ENCODE measurements at places on chromosomes 3 and 15.

DNA sequence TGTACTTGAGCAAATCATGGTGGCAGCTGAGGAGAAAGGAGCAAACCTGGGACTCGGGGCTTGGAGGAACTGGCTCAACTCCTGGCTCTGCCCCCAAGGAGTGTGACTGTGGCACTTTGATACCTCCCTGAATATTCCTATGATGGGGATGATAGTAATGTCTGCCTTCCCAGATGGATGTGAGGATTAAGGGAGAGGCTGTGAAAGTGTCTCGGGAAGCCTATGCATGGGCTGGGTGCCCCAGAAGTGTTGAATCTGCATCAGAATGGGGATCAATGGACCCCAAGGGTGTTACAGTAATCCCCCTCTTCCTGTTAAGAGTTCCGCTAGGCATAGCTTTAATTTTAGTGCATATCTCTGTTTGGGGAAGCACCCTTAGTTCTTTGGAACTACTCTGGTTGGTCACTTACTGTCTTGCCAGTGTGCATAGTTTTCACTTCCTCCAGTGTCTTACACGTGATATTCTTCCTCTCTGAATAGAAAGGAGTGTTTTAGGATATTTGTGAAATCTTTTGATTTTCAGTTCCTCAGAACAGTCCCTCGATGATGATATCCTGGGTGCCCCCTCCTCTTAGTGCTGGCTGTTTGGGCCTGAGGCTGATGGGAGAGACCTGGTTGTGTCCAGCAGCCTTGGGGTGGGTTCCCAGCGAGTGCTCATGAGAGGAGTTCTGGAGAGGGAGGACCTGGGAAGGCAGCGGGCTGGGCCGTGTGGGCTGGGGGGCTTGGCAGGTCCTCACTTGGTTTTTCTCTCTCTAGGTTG is 97.5 kb downstream of the CHDH start:
- no peak for DNase-seq

- no peak for DNase-seq
These were observed 120.6 kb upstream of the SPATA12 start for GRCh38 chr3:56939834-56940233.

DNA sequence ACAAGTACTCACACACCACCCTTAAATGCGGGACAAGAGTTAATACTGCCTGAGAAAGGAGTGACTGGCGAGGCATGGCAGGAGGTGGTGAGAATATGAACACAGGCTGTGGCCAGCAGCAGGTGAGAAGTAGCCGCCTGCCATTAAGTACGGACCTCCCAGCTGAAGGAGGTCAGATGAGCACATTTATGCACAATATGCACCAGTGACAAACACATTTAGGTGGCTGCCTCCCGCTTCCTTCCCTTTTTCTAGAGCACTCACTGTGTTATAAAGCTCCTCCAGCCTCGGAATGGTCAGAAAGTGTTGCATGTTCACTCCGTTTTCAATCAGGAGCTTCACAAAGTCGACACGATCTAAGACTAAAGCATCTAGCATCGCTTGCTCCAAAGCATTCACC is 52.4 kb downstream of the TRPM1 start:
- DNase-seq, result no peak

GRCh38 chr3:34020170-34020569 is 221.7 kb downstream of the PDCD6IP start:
- no peak for DNase-seq

GRCh38 chr3:195104340-195104739 is 166.6 kb downstream of the XXYLT1 start:
- no peak for DNase-seq

DNA sequence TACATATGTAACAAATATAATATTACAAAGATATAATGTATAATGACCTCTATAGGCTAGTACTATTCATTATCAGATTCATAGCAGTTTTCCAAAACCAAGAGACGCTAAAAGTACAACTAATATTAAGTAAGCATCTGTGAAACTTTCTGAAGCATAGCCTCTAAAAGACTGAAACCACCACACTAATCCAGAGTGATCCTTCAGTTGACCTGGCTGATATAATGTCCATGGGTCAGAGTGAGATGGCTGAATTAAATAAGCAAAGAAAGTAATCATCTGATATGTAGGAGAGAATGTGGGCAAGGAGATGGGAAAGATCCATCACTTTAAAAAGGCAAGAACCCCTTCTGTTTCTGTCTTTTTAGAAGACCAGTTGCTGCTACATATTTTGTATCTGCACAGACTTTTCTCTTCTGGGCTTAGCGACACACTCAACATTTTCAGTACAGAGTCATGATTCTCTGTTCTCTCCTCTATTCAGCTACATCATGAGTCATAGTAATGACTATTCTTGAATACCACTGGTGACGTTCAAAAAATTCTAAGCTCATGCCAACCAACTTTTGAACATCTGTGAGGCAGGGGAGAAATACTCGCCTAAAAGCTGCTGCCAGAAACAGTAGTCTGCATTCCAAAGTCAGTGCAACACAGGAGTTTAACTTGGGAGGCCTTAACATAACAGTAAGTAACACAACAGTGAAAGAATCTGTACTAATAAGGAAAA is 149.6 kb downstream of the MAGI1 start:
- DNase-seq, result no peak

DNA sequence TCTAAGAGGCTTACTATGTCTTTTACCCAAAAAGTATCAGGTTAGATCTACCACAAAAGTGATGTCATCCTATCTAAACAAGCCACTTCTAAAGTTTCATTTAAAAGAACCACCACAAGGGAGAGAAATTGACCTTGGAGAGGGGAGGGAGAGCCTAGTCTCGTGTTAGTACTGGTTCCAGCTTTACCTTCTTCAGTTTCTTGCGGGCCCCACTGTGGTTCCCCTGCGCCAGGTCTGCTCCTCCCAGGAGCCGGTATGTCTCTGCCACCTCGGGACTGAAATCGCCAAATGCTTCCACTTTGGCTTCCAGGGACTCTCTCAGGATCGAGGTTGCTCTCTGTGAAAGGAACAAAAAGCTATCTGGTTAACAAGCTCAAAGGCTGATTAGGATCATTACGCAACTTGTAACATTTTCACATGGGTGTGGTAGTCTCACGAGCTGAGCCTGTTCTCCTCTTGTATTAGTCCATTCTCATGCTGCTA is 51.1 kb downstream of the SYNM start:
- DNase-seq, result no peak

GRCh38 chr3:28924744-28925360 is 356.0 kb upstream of the RBMS3 start:
- no peak for DNase-seq

- no peak for DNase-seq
These were observed 27.8 kb downstream of the ATP13A5 start for GRCh38 chr3:193350744-193351143.

DNA sequence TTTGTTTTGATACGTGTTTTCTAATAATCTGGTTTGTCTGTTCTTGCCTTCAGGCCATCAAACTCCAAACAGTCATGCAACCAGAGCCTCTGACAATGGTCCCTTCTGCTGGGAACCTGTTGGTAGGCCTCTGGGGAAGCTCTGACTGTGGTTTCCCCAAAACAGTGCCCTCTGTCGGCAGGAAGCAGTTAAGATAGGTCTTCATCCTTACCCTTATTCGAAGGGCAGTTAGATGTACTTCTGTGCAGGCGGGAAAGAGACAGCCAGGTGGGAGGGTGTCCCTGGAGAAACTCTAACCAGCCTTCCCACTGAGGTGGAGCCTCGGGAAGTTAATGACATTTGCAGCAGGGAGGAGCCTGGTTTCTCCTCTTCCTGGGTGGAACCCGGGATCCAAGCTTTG is 81.6 kb upstream of the CHMP2B start:
- DNase-seq, result no peak

DNA sequence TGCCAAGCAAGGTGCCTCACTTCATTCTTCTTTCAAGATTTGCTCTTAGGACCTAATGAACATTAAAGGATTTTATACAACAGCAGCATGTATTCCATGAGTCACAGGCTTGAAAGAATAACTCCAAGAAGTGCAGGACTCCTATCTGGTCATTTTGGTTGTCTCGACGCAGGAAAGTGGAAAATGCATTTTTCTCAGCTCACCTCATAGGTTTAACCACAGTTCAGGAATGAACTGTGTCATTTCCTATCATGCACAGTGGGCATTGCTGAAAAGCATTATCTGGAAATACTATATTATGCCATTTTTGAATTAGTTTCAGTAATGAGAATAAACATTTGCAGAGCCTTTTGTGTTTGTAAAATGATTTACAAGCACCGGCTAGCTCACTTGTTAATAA is 98.7 kb upstream of the BFSP2 start:
- DNase-seq, result no peak

DNA sequence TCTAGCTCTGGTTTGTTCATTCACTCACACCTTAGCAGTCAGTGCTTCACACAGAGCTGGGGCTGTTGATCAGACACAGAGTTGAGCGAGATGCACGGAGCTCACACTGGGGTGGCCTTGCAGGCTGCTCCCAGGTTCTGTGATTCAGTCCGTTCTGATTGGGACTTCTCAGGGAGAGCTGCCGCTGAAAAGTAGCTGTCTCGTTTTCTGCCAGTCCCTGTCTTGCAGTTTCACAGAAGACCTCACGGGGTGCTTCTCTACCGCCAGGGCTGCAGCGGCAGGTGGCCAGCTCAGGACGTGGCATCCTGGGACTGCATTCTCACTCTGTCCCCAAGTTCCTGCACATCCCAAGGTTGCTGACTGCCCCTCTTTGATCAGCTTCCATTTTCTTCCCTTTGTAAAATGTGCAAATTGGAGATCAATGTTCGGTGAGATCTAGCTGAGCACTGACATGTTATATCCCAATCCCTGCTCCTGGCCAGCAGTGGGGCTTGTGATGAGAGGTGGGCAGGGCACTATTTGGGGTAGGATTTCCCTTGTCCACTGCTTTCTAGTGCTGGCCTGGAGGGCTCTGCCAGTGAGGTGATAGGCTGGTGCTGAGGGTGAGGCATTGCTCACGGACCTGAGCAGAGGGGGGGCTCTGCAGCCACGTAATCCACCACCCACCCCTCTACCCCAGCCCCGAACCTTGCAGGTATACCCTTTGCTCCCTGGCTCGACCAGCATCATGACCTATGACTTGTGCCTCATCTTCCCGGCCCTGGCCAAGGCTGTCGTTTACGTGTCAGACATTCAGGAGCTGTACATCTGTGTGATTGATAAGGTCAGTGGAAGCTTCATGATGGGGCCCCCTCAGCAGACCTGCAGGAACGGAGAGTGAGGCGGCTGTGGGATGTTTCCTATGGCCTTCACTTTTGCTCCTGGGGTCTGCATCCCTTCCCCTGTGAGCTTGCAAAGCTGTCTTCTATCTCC is 5.3 kb upstream of the TXNRD3 start:
- DNase-seq, result no peak

- no peak for DNase-seq
These were observed 5.0 kb downstream of the PTH1R start for GRCh38 chr3:46882377-46883053.

DNA sequence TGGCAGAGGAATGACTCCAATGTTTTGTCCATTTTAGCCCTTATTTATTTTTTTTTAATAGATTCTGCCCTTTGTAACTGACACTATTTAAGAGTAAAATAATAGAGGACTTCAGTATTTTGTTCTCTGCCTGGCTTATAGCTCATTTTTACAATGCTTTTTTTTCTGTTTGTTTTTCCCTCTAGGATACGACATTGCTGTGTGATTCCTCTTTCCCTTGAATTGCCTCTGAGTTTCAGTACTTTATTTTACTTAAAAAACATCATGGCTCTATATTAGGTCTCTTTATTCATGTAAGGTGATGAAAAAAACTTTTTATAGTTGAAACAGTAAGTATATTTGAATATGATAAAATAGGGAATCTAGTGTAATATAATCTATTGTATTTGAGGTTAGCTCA is 179.1 kb downstream of the PTPRG start:
- no peak for DNase-seq

GRCh38 chr15:58951388-58952007 is 18.0 kb upstream of the SLTM start:
- DNase-seq, result no peak

DNA sequence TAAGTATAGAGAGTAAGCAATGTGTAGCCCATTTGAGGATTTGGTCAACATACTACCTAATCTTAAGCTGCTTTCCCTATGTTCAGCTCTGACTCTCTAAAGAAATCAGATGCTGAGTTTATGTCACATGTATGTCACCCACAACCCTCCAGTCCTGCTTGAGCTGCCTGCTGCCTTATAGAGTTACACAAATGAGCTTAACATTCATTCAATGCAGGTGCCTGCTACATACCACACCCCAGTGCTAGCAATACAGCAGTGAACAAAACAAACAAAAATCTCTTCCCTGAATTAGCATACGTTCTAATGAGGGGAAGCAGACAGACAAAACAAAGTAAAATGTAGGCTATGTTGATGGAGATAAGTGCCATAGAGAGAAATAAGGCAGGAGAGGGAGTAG is 93.0 kb downstream of the HHLA2 start:
- DNase-seq, result no peak

DNA sequence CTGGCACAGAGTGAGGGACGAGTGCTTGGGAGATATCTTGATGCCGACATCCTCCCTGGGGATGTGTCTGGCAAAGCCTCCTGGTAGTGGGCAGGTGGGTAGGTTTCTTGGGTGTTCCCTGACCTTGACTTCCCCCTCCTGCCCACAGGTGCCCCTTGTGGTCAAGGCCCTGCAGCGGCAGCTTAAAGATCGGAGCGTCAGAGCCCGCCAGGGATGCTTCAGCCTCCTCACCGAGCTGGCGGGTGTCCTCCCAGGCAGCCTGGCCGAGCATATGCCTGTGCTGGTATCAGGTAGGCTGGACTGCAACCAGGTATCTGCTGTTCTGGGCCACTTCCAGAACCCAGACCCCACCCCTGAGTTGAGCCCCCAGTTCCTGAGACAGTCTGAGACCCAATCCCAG is 19.2 kb downstream of the CAND2 start:
- DNase-seq, result no peak

DNA sequence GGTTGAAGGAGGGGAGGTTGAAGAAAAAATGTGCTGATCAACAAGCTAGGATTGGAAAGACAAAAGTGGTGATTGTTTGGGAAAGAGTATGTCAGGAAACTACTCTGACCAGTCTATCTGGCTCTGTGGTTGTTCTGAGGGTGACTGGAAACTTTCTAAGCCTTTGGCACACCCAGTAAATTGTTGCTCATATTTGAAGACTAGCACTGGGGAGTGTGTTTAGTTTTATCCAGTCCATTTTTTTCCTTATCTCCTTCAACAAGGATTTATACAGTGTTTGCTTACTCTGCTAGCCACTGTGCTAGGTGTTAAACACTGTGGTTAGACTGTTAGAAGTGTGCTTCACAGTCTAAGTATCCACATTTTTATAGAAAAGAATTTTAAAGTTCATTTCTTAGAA is 28.8 kb downstream of the PPM1L start:
- DNase-seq, result no peak

- no peak for DNase-seq
These were observed 900 bp upstream of the EOMES start for GRCh38 chr3:27723001-27723445.

DNA sequence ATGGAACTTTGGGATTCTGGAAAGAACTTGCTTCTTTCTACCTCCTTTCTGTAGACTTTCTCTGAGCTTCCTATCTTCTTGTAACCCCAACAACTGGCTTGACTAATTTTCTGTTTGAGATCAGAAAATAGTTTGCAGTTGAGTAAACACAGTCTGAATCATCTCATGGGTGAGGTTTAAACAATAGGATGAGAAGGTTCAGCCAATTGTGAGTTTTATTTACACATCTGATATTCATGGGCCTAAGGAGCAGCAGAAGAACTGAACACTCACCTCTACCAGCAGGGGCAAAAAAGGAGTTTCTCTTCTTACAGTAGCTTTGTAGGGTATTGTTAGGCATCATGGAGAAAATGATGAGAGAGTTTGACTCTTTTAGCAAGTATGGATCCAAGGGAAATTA is 54.2 kb downstream of the DTWD1 start:
- no peak for DNase-seq

GRCh38 chr3:46215810-46216414 is 7.8 kb upstream of the CCR1 start:
- DNase-seq, result no peak

- no peak for DNase-seq
These were observed 20.8 kb upstream of the SRP14 start for GRCh38 chr15:40059821-40060220.
